NCI-H1436 (cell line): ENCODE measurements at places on chromosomes 16 and 17.

GRCh38 chr16:17474572-17474971, 3.8 kb upstream of the XYLT1 start:
- DNase-seq: no peak

DNA sequence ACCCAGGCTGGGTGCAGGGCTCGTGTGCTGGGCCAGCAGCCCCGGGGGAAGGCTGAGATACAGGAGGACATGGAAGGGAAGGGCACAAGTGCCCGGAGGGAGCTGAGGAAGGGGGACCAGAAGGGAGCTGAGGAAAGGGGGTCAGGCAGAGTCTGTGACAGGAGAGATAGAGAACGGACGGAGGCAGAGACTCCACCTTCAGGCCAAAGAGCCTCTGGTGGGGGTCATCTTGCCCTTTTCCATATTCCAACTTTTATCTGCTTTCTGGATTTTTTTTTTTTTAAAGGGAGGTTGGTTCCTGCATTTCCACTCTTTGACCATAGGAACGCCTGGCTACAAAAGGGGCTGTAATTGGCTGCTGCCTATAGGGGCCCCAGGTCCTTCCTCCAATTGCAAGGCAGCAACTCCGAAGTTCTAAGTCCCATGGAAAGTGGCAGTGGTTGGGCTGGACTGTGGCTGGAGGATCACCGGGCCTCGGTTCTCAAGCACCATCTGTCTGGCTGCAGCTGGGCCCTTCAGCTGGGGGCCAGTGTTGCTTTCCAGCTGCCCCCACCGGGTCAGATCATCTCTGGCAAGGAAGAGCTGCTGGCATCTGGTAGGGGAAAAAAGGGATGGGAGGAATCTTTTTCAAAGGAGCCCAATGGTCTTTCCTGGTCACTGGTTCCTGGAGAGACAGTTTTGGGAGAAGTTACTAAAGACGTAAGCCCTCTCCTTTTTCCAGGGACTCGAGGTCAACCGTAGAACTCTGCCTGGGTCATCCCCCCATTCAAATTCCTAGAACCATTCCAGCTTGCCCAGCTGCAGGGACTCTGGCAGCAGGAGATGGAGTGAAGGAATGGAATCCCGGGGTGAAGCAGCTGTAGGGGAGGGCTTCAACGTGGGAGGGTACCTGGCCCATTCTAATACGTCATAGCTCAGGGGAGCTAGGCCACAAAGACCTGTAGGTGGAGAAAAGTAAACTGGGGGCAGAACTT, 13.1 kb upstream of the MRPS23 start:
- DNase-seq: no peak

GRCh38 chr17:76529224-76530094, 8.1 kb downstream of the CYGB start:
- no peak for DNase-seq

DNA sequence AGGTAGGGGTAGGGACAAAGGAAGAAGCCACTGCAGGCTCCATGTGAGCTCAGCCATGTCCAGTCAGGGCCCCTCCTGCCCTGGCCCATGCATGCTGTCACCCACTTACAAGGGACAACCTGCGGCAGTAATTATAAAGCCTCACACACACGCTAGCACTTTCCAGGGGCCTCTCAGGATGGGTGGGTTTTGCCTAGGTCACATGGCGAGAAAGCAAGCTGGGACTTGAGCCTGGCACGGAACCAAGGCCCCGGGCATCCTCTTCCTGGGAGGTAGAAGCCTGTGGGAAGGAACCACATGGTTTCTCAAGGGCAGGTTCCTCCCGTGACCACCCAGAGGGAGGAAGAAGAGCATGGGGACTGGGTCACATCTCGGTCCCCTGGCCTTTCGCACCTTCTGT, 7.0 kb downstream of the ZNF319 start:
- no peak for DNase-seq

DNA sequence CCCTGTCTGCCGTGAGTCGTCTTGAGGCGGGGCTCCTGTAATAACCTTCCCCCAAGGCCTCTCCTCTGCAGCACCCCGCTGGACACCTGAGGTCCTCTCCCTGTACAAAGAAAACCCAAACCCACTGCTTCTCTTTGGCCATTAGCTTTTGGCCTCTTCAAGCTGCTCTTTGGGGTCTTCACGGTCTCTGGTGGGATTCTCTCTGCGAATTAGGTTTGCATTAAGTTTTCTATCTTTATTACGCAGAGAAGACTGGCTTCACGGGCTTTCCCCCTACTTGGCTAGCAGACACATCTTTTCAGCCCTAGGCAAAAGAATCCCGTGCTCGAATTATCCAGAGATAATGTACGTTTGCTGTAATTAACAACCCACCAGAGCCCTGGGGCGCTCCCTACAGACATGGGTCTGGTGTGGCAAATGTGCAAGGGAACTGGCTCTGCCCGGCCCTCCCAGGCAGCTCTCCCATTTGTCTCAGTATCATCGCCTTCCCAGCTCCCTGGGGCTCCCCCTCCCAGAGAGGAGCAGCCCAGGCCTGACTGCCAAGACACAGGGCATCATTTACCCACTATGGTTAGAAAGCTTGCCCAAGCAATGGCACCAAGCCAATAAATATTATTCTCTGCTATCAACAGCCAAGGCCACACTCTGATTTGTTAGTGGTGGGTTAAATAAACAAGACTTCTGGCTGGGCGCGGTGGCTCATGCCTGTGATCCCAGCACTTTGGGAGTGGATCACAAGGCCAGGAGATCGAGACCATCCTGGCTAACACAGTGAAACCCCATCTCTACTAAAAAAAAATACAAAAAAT, 24.7 kb upstream of the KLHDC4 start:
- peak; percentile 50 for DNase-seq

- DNase-seq: no peak
Observed at GRCh38 chr16:78877114-78877655, 723.4 kb downstream of the MAF start.

DNA sequence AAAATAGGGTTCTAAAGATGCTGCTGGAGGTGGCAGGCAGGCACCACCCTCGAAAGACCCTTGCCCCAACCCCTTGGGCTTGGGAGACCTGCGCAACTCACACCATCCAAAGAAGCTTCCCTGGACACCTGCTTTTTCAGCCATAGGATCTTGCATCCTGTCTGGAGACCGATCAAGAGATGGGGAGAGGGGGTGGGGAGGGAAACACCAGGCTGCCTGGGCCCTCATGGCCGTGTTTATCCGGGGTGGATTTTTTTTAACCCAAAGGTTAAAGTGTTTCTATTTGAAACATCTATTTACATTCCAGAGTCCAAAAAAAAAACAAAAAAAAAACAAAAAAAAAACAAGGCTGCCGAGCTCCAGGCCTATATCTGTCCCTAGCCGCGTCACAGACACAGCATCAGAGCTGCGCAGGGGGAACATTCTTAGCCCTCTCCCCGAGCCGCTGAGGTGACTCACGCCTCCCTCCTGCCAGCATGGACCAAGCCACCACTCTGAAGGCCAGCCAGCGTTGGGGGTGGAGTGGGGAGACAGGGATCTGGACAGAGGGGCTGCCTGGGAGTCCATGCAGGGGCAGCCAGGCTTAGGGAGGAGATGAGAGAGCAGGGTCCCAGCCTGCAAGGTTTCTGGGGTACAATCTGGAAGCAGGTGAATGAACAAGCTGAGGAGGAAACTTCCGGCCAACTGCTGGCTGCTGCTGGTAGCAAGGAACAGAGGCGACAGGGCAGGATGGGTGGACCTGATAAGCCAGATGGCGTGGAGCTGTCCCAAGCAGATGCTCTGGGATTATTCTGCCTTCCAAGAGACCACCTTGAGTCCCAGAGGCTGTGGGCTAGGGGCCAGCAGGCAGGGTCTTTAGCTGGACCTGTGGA, 14.8 kb downstream of the HDAC5 start:
- no peak for DNase-seq

- no peak for DNase-seq
Observed at GRCh38 chr17:3011891-3012290, 51.5 kb downstream of the OR1D5 start.

GRCh38 chr16:19118938-19119431, 5.2 kb downstream of the ITPRIPL2 start:
- no peak for DNase-seq

- peak; percentile 84 for DNase-seq
Observed at GRCh38 chr17:45218895-45219661, 2.6 kb upstream of the FMNL1 start.

DNA sequence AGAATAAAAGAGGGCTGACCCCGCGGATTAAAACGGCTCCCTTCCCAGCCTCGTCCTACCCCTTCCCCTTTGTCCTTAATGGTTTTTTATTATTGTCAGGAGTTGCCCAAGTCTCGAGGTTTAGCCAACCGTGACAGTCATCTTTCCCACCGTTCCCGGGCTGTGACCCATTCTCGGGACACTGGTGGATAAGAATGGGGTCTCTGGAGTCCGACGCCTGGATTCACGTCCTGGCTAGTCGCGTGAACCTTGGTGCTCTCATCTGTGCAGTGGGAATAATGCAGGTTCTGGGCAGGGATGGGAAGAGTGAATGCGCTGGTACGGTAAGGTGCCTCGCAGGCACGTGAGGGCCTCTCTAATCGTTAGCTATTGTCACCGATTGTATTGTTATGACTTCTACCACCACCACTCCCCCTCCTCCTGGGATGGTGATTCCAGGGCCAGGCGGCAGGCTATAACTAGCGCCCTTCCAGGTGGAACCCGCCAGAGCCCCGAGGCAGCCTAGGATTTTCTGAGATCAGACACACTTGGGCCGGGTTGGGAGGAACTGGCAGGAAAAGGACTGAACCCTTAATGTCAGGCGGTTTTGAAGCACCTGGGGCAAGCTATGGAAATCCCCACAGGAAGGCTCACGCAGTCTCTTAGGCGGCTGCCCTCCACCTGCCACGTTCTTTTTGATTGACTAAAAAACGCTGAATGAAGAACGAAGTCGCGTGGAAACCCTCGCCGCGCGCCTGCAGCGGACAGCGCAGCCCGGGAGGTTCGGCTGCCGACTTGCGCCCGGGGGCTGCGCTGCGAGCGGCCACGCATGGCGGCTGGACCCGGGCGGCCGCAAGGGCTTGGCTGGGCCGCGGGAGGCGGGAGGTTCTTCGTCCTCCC, 2.7 kb downstream of the HS3ST3B1 start:
- no peak for DNase-seq

GRCh38 chr16:66175636-66176035, 190.9 kb upstream of the CDH5 start:
- no peak for DNase-seq

DNA sequence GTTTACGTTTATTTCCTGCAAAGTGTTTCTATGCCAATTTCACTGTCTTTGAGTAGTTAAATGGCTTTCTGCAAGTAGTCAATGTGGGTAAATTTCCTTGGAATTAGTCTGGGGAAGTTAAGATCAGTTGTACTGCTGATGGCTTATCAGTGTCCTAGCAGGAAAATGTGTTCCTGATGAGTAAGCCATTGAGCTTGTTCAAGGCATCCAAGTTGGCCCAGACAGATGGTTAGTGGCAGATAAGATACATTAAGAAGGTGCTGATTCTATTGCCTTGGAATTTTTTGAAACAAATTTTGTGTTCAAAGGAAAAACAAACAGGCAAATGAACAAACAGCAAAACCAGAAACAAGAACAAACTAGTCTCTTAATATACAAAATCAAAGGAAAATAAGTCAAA, 258.4 kb downstream of the MAP2K6 start:
- no peak for DNase-seq

DNA sequence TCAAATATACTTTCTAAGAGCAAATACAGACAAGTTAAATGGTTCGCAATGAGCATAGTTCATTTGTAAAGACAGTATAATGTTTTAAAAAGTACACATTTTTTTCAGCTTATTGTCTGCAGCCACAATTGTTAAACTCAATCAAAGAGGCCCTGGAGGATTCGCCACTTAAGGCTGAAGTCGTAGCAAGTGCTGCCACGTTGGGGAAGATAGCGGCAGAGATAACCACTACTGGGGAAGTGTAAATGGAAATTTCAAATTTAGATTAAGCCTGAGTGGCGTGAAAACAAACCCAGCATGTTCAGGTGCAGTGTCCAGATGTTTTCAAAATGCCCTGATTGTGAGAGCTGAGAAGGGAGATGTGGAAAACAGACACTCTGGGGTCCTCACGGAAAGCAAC, 8.4 kb downstream of the PMP22 start:
- DNase-seq: no peak

- no peak for DNase-seq
Observed at GRCh38 chr17:71412803-71413202, 708.0 kb upstream of the SOX9 start.

DNA sequence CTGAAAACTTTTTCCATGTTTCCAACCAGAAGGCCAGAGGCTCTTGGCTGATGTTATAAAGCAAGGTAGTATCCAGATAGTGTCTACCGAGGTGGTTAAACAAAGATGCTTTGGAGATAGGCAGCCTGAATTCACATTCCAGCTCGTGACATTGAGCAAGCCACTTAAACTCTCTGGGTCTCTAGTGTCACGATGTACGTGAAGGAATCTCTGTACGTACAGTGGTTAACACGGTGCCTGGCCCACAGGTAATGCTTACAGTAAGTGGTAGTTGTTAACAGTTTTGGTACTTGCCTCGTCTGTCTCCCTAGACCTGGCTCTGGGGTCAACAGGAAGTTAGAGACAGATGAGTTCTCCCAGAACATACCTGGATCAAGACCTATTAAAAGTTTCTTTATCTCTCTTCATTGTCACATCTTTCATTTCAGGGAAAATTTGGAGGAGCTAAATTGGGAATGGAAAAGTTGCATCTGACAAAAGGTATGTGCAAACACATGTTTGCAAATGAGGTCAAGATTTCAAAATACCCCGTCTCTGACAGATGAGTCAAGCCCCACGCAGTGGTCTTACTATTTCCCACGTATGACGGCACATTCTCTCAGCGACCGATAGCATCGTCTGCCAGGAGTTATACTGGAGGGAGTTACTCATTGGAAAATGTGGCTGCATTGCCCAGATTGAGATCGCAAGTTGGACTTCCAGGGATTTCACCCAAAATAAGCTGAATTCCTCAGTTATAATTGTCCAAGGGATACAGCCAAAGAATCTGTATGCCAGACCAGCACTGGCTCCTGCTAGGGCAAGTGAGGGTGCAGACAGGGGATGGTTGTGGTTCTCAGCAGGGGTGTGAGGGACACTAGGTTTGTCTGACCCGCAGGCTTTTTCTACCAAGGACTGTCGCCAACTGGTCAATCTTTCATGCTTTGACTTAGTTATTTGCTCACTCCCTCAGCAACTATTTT, 18.9 kb upstream of the MYH10 start:
- no peak for DNase-seq

DNA sequence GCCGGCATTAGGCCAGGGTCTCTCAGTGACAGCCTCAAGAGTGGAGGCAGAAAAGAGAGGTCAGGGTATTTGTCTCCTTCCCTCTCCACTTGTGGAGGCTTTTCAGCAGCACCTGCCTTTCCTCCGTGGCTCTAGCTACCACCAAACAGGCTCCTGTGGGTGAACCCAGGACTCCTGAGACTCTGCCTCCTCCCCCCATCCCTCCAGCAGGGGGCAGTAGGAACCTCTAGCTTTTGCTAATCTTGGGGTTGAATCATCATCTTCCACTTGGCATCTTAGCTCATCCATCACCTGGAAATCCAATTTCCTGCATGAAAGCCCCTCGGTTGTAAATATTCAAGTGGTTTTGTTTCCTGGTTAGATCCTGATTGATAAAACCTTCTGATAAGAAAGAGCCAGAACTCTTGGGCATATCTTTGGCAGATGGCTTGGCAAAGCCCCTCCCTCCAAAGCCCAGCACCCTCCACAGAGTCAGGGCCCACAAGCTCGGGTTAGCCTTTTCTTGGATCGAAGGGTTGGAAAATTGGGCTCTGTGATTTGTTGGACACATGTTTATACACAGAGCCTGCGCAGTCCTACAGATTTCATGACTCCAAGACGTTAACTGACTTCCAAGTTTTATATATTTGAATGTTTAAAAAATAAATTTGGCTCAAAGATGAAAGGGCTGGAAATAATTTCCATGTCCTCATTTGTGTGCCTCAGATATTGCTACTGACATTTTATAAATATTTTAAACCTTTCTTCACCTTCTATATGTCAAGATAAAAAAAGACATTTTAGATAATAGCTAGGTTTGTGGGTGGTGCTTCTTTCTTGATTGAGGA, 322.1 kb downstream of the MAP2K4 start:
- DNase-seq: no peak
